ENCODE measurements at places on chromosomes 1 and 21.

DNA sequence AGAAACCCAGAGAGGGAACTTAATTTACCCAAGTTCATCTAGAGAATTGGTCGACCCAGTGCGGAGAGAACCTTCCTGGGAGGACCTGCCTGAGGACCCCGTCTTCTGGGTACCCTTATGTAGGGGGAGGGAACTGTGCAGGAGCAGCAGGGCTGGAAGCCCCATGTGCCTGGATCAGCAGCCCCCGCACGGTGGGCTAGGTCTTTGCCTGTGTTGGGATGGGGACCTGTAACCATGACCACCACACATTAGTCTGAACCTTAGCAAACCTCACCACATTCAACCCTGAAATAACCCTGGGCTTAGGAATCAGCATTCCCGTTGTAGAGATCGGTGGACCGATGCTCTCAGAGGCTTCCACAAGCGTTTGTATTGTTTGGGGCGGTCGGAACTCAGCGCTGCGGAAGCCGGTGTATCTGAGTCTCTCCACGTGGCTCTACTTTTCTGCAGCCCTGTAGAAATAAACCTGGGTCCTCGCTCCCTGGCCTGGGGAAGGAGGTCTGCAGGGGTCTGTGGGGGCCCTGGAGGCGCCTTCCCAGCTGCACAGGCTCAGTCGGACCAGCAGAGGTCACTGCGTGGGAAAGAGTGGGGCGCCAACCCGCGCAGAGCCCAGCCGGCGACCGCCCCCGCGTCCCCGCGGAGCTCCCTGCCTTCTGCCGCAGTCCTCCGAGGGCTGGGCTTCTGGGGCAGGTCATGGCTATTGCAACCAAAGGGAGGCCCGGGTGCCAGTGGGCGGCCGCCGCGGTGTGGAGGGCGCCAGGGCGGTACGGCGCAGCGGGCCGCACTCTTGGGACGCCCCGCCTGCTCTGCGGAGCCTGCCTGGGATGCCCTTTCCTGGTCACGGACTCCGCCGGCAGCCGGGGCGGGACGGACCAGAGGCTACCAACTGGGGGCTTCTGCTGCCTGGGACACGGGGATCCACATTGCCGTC, 36.2 kb upstream of the KCNA10 start:
- no peak for DNase-seq

DNA sequence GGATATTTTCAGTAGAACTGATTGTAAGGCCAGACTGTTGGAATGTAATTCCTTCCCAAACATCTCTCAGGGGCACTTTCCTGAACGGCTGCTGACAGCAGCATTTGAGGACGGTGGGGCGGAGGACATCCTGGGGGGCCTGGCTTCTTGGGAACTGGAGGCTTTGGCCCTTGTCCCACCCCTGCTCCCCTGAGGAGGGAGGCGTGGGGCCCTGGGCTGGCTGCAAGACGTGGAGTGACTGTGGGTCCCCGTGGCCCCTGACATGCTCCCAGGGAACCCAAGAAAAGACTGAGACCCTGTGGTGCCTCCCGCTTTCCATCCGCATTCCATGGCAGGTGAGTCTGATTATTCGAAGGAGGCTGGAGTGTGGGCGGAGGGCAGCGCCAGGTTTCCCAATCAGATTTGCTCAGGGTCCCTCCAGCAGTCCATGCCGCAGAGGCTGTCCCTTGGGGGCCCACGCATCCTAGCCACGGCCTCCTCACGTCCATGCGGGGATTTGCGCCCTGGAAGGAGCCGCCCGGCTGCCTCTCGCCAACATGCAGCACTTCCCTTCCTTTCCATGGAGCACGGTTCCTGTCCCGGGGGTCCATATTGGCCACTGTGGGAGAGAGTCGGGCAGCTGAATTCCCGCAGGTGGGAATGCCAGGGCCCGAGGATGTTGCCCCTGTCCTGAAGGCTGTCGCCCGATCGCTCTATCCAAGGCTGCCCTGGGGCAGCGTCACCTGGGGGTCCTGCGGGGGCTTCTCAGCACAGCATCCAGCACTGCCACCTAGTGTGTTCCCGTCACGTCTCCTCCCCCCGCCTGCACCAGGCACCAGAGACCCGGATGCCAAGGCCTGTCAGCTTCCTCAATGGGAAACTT, 69.0 kb downstream of the FAAP20 start:
- no peak for DNase-seq

DNA sequence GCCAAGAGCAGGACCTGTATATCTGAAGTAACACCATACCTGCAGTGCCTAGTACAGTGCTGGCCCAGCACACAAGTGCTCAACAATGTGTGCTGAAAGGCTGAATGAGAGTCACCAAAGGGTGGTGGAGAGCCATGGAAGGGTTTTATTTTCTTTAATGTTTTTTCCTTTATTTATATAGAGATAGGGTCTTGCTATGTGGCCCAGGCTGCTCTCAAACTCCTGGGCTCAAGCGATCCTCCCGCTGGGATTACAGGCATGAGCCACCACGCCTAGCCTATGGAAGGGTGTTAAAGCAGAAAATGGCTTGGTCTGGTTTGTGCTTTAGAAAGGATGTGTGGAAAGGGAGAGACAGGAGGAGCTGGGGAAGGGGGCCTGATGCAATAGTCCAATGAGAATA, 13.3 kb upstream of the TTC39A start:
- DNase-seq: no peak

DNA sequence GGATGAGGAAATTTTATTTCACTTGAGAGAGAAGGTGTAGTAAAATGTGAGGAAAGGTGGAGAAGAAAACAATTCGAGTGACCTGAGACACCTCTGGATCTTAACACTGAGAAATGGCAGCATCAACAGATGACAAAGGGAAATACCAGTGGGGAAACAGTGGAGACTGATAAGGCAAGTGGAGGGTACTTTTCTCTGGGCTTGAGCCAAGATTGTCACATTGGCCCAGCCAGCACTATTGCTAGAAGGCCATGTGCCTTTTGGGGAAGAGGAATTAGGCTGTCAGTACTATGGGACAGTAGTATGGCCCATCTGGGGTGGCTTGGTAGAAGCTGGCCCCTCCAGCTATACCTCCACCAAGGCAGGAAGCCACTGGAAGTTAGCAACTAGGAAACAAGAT, 8.4 kb downstream of the SYPL2 start:
- DNase-seq: no peak

GRCh38 chr1:228215663-228216116, 7.8 kb downstream of the OBSCN start:
- DNase-seq: no peak

DNA sequence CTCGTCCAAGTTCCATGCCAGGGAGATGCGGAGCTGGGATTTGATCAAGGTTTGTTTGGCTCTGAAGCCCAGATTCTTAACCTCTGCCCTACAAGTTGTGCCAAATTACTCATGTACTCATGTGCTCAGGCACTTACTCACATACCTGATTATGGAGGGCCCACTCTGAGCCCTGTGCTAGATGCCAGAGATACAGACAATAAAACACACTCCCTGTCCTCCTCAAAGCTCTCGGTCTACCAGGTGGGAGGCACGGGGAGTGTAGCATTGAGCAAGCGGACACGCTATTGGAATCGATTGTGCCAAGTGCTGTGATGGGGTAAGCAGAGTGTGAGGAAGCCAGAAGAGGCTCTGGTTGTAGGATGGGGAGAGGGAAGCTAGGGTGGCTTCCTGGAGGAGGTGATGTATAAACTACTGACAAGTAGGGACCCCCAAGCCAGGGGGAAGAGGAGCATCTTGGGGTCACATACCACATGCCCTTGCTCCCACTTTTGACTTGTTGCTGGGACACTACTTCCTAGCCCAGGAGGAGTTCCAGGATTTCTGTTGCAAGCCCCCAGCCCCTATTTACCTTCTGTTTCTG, 49.8 kb upstream of the IFNLR1 start:
- DNase-seq: no peak

- DNase-seq: no peak
These were observed 154.2 kb downstream of the TENT5C start for GRCh38 chr1:117760069-117760468.

GRCh38 chr1:14149431-14149830, 449.1 kb upstream of the KAZN start:
- DNase-seq: no peak

DNA sequence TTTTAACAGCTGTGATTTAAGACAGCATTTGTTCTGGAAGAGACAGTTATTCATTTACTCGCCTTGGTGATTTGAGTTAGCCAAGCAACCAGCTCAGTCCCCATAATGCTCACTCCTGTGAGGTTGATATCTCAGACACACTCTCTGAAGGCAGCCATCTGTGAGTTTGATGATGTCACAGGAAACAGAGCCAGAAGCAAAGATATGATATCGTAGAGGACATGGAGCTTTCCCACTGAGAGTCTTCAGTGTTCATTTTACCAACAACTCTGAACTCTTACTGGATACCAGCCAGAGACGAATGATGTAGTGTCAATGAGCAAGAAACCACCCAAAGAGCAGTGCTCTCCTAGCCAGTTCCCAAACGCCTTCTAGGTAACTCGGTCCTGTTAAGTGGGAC, 219.4 kb downstream of the SLC35F3 start:
- DNase-seq: no peak

- DNase-seq: no peak
These were observed at the start of gene ST6GALNAC5 for GRCh38 chr1:76867342-76868130. ST6GALNAC5 (plus strand) TSS chr1:76867480.

Data from HFF-Myc (cell line).